Activated CD4-positive, alpha-beta T cell treated with anti-CD3 and anti-CD28 coated beads for 24 hours (primary cell): ENCODE measurements at places on chromosomes 16 and 17.
A peak's percentile ranks its signal among the peaks of the same experiment; 100 is the strongest.

- no peak for DNase-seq
Observed at GRCh38 chr17:17345294-17345597, 42.1 kb downstream of the NT5M start.

DNA sequence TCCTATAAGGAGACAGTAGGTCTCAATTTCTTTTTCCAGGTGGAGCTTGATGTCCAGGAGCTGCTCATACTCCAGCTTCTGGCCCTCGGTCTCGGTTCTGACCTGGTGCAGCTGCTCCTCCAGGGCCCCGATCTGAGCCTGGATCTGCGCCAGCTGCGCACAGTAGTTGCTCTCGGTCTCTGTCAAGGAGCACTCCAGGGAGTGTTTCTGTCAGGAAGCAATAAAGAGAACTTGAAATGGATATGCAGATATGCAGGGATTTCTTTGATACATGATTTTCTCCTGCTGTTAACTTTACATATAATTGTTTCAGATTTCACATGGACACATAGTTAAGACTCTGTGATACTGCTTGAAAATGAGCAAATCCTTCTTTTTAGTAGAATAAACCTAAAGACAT lies 4.7 kb downstream of the KRT25 start:
- no peak for DNase-seq

GRCh38 chr17:41492351-41492750 lies 2.6 kb upstream of the KRT36 start:
- DNase-seq = no peak

DNA sequence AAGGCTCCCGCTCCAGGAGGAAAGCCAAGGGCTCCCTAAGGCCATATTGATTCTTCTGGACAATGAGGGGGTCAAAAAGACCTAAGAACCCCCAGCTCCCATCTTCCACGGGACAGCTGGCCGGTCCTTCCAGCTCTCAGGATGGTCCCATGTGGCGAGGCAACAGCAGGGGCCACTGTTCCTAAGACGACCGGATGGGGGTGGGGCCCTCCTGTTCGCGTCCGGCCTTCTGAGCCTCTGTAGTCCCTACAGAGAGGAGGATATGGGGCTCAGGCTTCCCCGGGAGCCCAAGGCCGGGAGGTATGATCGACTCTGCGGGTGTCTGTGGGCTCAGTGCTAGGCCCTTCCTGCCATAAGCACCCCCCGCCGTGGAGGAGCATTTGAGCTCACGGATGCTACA lies 6.0 kb upstream of the DCXR start:
- DNase-seq = no peak

- DNase-seq = no peak
Observed at GRCh38 chr17:39156491-39156890, 5.1 kb upstream of the PLXDC1 start.

DNA sequence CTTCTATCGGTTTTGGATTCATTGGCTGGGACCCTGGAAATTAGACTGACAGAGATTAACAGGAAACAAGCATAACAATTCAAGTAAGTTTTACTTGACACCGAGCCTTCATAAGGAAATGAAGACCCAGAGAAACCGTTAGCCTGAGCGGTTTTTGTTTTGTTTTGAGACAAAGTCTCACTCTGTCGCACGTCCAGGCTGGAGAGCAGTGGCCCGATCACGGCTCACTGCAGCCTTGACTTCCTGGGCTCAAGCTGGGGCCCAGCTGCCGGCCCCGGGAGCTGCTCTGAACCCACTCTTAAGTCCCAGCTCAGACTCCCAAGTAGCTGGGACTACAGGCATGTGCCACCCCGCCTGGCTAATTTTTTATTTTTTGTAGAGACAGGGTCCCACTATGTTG lies 321.3 kb downstream of the SEC14L1 start:
- no peak for DNase-seq

GRCh38 chr17:61462719-61463315 lies 10.6 kb downstream of the TBX4 start:
- no peak for DNase-seq

GRCh38 chr16:80407265-80407987 lies 133.4 kb upstream of the DYNLRB2 start:
- no peak for DNase-seq

GRCh38 chr17:38898291-38898679 lies 27.1 kb upstream of the LASP1NB start:
- DNase-seq = no peak

DNA sequence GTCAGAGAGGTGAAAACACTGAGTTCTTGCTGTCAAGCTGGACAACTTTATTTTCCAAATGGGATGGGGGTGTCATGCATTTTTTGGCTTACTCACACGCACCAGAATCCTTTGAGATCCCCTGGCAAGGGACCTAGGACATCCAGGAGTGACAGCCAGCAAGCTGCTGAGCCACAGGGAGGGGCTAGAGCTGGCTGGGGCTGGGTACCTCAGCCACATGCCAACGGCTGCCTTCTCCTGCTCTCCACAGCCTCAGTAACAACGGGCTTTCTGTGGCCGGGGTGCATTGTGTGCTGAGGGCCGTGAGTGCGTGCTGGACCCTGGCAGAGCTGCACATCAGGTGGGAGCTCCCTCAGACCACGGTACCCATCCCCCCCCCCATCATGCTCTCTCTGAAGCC lies 47.6 kb downstream of the NLRC5 start:
- no peak for DNase-seq

GRCh38 chr16:19301931-19302330 lies 16.4 kb downstream of the CLEC19A start:
- DNase-seq = no peak

DNA sequence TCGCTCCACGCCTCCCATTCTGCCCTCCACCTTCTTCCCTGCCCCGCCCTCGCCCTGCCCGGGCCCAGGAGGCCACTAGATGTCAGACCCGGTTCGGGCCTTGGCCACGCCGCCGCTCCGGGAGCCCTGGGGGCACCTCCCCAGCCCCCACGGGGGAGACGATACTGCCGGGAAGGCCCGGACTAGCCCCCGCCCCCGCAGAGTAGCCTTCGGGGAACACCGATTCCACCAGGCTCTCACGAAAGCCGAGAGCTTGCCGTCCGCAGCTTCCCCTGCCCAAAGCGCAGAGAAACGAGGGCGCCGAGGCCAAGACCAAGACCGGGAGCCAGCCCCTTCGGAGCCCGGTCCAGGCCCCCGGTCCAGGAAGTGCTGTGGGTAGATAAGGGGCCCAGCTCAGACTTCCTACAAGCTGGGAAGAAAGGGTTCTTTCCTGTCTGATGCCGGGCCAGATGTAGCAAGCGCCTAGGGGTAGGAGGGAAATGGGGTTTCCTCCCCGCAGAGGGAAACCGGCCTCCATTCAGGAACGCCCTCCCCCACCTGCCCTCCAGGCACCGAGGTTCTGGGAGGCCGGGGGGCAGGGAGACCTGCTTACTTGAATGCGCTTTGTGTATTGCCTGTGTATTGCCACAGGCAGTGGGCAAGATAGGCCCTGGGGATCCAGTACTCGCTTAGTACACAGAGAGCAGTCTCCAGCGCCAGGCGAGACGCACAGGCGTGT lies 806 bp upstream of the CYB561 start:
- DNase-seq = peak; percentile 13

- DNase-seq = no peak
Observed at GRCh38 chr17:77146246-77146632, 5.5 kb downstream of the SEC14L1 start.

- no peak for DNase-seq
Observed at GRCh38 chr17:69448431-69449102, 34.1 kb downstream of the MAP2K6 start.
